NCI-H460 (cell line): ENCODE measurements at places on chromosomes 4 and X. TPM values are rescaled to one million over a fixed set of nuclear protein-coding genes. Genes with fewer than 3 reads are reported as not detected.
A peak's percentile ranks its signal among the peaks of the same experiment; 100 is the strongest.

DNA sequence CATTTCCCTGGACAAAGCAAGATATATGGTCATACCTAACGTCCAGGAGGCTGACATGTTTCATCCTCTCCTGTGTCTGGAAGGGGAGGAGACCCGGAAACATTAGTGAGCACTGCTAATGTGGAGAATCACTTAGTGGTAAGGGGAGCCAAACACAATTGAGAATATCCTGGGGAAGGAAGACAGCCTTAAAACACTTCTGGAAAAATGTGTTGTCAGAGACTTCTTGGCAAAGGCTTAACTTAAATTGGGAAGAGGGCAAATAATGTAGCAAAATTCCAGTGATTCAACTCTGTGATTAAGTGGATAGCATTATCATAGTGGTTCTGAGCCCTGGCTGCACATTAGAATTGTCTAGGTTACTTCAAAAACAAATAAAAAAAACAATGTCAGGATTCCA is 39.5 kb downstream of the SPARCL1 start:
- DNase-seq = no peak

DNA sequence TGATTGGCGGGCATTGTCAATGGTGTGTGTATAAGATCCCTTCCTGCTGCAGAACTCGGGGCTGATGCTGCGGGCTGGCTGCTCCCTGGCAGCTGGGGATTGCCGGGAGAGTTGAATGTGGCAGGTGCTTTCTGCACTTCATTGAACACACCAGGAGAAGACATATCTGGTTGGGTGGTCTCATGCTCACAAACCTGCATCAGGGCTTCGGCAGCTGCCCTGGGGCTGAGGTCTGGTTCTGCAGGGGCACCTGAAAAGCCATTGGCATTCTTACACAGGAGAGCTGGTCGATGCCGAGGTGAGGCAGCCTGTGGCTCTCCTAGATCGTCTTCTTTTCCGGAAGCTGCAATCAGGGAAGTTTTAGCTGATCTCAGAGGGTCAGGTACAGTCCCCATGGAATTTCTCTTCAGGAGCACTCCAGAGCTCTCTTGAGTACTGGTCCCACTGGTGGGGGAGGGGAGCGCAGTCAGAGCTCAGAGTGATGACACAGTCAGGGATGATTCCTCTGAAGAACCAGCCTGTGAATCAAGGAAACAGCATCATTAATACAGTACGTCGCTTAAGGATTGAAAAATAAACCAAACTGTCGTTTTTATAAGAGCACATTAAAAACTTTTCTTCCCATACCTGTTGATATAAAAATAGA is 57.8 kb downstream of the GPRIN3 start:
- DNase-seq = no peak

- DNase-seq = peak; percentile 40
These were observed 578 bp downstream of the DCUN1D4 start for GRCh38 chr4:51843309-51844152.

- no peak for DNase-seq
These were observed 114.8 kb downstream of the REELD1 start for GRCh38 chr4:146329050-146329716.

GRCh38 chrX:26649534-26649933 is 433.6 kb downstream of the MAGEB5 start:
- DNase-seq = peak; percentile 16

GRCh38 chr4:113385281-113385899 is 335.9 kb downstream of the ANK2 start:
- DNase-seq = no peak

GRCh38 chrX:66751136-66751782 is 112.4 kb upstream of the EDA2R start:
- DNase-seq = no peak

The ZFP42 gene
- total RNA-seq = 0.05 TPM in 1 of 2 replicates, not detected in the other

The MAOA gene
- total RNA-seq = 17.6 and 18.2 TPM in 2 replicates

The IRS4 gene
- total RNA-seq = not detected in 2 replicates
